H1 (cell line): ENCODE measurements at places on chromosomes 7 and 10.

- DNase-seq: no peak
Measured at GRCh38 chr10:104774234-104774633, 133.1 kb downstream of the SORCS3 start.

DNA sequence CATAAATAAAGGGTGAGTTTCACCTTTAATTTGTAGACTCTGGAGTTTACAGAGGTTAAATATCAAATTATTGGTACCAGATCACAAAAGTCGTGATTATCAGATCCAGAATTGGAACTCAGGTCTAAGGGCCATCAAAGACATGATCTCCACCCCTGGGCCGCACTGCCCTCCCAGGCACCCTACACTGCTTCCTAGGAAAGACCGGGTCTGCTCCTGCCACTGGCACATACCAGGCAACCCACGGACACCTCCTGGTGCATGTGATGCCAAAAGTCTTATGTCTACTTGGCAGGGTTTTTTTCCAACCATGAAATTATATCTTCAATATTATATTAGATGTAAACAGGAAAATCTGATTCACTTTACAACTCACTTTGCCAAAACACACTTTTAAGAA lies 452.8 kb downstream of the PTPRN2 start:
- DNase-seq: no peak

GRCh38 chr7:75987026-75987804 lies 7.2 kb downstream of the TMEM120A start:
- peak; percentile 47 for DNase-seq

GRCh38 chr7:36565792-36566356 lies 158.4 kb downstream of the AOAH start:
- DNase-seq: no peak

DNA sequence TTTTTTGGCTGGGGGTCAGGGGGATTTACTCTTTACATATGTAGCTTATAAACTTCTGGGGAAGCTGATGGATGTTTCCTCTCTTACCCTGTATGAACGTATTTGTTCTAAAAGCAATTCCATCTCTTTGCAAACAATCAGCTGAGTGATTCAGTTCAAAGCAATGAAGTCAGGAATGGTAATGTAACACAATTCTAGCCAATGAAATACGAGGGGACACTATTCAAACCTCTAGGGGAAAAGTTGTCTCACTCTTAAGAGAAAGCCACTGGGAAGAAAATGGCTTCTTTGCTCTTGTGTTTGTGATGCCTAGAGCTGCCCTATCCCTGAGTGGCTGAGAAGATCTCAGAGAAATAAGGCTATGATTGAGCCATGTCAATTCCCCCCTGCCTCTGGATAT lies 134.8 kb upstream of the SEMA3C start:
- no peak for DNase-seq

GRCh38 chr7:79453558-79454360 lies at the start of gene MAGI2:
Gene MAGI2 (minus strand): TSS chr7:79453667. CDS start chr7:79453320, 347 bp downstream.
- no peak for DNase-seq

DNA sequence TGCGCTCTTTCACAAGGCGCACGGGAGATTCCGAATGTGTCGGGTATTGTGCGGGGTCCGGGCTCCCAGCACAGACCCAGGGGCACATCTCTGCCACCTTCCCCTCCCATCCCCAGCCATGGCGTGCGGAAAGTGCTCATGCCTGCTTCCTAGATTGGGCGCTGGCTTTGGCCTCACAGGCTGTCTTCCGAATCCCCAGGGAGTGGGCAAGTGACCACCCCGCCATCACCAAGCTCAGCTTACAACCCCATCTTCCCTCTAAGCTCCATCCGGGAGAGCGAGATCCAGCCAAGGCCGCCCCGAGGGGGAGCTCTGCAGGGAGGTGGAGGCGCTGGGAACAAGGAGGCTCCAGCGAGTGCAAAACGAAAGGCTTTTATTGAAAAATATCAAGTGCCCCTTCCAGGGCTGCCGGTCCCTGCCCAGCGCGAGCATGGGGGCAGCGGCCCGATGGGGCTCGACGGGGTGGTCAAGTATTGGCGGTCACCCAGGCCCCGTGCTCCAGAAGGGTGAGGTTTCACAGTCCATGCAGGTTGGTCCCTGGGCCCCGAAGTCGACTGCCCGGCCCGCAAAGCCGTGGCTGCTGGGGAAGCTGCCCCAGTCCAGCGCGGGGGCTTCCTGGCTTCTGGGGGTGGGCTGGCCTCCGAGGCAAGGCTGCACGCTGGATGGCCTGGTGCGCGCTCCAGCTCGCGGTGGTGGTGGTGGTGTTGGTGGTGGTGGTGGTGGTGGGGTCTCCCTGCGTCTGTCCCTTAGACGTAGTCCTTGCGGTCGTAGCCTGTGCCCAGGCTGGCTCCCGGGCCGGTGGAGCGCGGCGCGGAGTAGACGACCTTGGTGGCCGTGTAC lies 1.2 kb downstream of the CLDN3 start:
- DNase-seq: no peak

- DNase-seq: no peak
Measured at GRCh38 chr7:6202117-6202516, 70.3 kb downstream of the CYTH3 start.

DNA sequence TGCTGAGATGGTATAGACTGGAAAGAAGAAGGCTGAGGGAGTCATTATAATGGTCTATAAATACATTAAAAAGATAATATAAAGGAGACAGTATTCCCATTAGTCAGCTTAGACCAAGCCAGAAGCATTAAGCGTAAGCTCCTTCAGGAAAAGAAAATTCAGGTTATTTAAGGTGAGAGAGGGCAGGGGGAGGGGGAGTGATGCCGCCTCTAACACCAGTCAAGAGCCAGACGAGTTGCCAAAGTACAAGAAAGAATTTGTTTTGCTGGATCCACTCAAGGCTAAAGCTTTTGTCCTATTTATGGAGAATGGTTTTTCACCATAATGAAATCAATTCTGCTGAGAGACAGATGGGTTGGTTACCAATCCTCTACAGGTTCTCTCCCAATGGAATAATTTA lies 99.3 kb downstream of the CFAP58 start:
- DNase-seq: no peak

DNA sequence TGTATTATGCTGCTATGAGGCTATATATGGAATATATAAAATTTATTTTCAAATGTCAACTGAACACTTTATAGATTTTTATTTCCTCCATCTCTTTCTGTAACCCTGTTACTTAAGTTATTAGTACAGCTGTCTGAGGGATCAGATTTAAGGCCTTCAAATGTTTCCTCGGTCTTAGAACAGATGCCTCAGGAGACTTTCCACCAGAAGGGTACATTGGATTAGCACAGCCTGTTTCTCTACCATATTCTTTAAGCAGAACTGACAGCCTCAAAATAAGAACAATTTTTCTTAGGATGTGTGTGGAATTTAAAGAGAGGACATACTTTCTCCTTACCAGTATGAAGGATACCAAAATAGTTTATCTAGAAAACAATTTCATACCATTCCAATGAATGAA lies 53.0 kb upstream of the HGF start:
- no peak for DNase-seq

GRCh38 chr7:24877790-24878311 lies 102.1 kb downstream of the OSBPL3 start:
- DNase-seq: no peak

DNA sequence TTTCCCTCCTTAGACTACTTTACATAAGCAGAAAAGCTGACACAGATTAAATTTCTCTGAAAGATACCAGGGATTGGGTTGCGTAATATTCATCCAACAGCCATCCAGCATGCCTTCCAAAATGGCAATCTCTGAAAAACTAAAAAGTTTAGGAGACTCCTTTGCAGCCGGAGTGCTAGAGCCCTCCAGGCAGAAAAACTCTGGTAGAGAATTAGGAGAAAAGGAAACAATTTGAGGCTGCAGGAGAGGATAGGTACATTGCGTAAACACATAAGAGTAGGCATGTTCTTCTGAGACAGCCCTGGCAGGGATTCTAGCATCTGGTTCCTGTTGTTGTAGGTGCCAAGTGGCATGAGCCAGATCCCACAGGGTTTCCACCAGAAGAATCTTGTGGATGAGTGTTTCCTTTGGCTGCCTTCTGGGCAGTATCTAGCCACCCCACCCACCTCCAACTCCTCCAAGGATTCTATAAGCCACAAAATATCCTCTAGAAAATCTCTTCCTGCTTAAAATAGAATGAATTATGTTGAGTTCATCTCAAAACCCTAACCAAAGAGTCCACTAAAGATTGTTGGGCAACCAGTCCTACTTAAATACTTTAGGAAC lies 402.4 kb downstream of the HGF start:
- no peak for DNase-seq

DNA sequence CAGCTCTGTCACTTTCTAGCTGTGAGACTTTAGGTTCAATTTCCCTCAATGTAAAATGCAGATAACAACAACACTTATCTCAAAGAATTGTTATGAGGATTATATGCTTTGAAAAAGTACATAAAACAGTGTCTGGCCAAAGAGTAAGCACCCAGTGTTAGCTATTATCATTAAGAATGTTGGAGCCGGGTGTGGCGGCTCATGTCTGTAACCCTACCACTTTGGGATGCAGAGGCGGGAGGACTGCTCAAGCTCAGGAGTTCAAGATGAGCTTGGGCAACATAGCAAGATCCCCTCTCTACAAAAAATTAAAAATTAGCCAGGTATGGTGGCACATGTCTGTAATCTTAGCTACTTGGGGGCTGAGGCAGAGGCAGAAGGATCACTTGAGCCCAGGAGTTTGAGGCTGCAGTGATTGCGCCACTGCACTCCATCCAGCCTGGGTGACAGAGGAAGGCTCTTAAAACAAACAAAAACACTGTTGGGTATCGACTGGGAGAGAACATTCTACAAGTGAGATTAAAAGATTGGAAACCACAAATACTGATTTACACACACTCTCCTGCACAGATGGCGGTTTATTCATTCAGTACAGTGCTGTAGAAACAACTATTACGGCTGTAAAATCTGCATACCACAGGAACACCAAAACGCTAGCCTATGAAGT lies 107.3 kb downstream of the PROSER2 start:
- DNase-seq: no peak

GRCh38 chr10:51960494-51960895 lies 261.1 kb upstream of the CSTF2T start:
- no peak for DNase-seq

GRCh38 chr7:107495516-107495915 lies 25.7 kb downstream of the GPR22 start:
- no peak for DNase-seq

- DNase-seq: no peak
Measured at GRCh38 chr7:40301486-40302068, 166.8 kb downstream of the SUGCT start.

DNA sequence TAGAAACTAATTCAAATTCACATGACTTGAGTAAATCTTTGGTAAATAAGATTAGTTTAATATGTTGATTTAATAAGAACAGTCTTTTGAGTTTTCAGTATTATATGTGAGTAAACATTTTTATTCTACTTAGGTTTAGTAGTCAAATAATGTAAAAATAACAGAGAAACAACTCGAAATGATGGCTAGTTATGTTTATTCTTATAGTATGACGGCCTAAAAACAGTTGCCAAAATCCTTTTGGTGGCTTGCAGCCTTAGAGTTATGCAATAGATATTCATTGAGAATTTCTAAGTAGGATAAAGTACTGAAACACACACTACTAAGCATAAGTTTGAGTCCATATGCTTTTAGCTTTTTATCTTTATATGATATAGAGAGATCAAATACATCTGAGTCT lies 184.8 kb downstream of the GNAI1 start:
- no peak for DNase-seq

- no peak for DNase-seq
Measured at GRCh38 chr10:62492012-62492869, 118.1 kb downstream of the ZNF365 start.

- DNase-seq: no peak
Measured at GRCh38 chr10:48800007-48800675, 115.5 kb downstream of the WDFY4 start.

- DNase-seq: no peak
Measured at GRCh38 chr7:39304668-39305405, 261.4 kb upstream of the YAE1 start.

DNA sequence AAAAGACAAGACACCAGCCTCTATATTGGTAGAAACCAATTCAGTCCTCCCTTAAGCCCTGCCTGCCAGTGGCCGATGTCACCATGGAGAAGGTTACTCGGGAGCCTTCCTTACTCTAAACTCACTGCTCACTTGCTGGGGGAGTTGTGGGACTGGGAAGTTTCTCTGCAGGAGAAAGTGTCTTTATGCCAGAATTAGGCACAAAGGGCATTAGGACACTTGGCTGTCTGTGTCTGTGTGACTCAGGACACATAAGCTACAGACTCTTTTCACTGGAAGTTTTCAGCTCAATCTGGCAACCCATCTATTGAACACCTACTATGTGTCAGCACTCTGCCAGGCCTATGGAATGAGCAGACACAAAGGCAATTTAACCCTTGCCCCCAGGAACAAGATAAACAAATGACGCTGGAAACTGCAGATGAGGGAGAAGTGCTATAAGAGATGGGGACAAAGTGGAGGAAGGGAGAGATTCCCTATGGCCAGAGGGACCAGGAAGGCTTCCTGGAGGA lies 49.5 kb upstream of the CACUL1 start:
- no peak for DNase-seq

GRCh38 chr7:114026486-114027089 lies 107.8 kb upstream of the PPP1R3A start:
- DNase-seq: no peak

GRCh38 chr10:49608166-49609005 lies 1.7 kb upstream of the SLC18A3 start:
- DNase-seq: no peak

DNA sequence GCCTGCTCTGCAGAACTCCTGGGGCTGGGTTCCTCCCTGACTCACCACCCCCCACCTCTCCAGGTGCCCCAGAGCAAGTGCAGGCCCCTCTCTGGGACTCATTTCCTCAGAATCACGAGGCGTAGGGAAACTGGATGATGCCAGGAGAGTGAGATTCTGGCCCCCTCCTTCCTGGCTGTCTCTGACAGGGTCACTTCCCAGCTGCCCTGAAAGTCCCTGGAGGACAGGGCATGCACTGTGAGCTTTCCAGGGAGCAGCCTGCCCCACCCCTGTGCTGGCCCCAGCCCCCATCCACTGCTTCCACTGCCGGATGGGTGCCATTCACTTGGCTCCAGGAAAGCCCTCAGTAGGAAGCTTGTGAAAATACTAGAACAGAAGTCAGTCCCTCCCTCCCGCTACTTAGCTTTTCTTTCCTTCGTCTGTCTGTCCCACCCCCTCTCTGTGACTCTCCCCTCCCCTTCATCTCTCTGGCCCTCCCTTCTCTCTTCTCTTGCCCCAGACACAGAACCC lies 10.4 kb downstream of the TACR2 start:
- peak; percentile 57 for DNase-seq

- DNase-seq: no peak
Measured at GRCh38 chr7:138354066-138354465, 106.0 kb upstream of the TRIM24 start.

DNA sequence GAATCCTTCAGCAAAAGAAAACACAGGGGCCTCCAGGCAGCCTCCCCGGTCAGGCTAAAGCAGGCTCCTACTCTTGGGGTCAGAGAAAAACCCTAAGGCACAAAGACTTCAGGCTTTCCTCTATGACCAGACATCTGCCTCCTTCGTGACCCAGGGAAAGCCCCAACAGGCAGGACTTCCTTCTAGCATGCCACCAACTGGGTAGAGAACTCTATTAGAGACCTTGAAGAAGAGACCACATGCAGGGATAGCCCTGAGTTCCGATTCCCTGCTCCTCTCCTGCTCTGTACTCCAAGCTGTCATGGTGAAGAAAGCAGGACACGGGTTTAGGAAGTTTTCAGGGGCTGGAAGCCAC lies 1.3 kb downstream of the TRPV6 start:
- no peak for DNase-seq
